Ovary (tissue), 10 donors: ENCODE measurements at places on chromosomes 6 and 20. TPM values are rescaled to one million over a fixed set of nuclear protein-coding genes. Genes with fewer than 3 reads are reported as not detected.

DNA sequence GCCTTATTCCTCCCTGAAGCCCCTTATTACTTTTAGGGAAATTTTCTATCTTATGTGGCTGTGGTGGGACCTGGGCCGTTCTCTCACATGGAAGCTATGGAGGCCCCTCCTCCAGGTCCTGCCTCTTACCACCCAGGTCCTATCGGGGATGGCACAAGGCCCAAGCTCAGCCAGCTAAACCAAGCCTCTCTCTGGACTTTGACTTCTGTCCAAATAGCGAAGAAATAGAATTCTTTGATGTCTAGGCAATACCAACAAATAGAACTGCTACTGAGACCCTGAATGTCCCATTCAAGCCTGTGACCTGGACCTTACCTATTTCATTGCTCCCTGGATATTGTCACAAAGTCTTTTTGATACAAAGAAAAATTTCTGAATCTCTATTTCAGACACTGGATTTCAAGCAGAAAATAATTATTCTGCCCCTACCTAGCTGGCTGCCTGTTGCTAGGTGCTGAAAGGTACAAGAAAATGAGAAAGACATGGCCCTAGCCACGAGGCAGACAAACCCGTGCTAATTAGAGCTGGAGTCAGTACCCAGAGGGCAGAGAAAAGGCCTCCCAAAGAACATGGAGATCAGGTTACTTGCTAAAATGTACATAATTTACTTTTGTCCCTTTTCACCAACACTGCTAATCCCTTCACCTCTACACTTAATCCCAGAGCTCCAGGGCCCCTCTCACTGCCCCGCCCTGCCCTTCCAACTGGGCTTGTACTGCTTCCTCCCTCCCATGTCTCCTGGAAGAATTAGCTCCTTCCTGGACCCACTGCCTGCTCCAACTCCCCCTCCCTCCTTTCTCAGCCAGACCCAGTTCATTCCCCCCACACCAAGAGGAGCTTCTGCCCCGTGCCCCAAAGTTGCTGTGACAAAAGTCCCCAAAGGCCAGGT lies 15.5 kb upstream of the NNAT start:
- DNase-seq: no peak
- H3K27me3 ChIP-seq: no peaks in the 10 kb centered on the region
- H3K27ac ChIP-seq: no peak overlapping the region
- no peak overlapping the region for H3K4me3 ChIP-seq
- H3K4me1 ChIP-seq: no peaks in the 10 kb centered on the region

- no peak for DNase-seq
- no peaks in the 10 kb centered on the region for H3K27me3 ChIP-seq
- no peak overlapping the region for H3K4me3 ChIP-seq
- H3K36me3 ChIP-seq: no peaks in the 10 kb centered on the region
- H3K4me1 ChIP-seq: no peaks in the 10 kb centered on the region
Measured at GRCh38 chr6:52098721-52099120, 11.3 kb upstream of the PKHD1 start.

GRCh38 chr6:110563711-110564110 lies 87.3 kb upstream of the SLC22A16 start:
- H3K4me1 ChIP-seq: no peaks in the 10 kb centered on the region
- no peak overlapping the region for H3K4me3 ChIP-seq
- no peak for DNase-seq
- H3K36me3 ChIP-seq: no peaks in the 10 kb centered on the region
- H3K27ac ChIP-seq: no peak overlapping the region

DNA sequence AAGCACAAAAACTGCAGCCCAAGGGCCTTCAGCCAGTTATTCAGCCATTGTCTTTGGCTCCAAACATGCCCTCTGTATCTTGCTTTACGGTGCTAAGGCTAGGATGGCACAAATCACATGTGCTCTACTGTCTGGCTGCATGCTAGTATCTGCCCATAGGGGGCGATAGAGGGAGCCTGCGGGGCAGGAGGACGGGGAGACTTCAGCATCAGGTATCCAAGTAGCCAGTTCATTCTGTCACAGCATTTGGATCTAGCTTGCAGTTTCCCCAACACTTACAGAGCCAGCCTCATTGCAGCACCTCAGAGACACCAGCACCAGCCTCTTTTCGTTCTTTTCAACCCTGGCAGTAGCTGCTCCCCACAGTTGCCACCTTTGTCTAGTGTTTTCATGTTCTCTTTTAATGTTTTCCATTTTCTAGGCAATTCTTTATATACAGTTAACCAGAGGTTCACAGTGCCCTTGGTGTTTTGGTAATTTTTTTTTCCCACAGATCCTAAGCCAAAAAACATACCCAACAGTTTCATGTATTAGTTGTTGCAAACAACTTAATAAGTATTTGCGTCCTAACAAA lies 705.9 kb downstream of the PTPRT start:
- H3K27ac ChIP-seq: no peak overlapping the region
- no peaks in the 10 kb centered on the region for H3K4me1 ChIP-seq
- DNase-seq: no peak
- no peaks in the 10 kb centered on the region for H3K36me3 ChIP-seq
- no peaks in the 10 kb centered on the region for H3K27me3 ChIP-seq

GRCh38 chr6:67606906-67607828 lies 1027.9 kb upstream of the ADGRB3 start:
- no peaks in the 10 kb centered on the region for H3K4me1 ChIP-seq

Gene CALHM5
- total RNA-seq: 0.20 TPM

GRCh38 chr20:757506-757905 lies 10.8 kb downstream of the SLC52A3 start:
- no peak overlapping the region for H3K27ac ChIP-seq
- no peak for DNase-seq
- H3K27me3 ChIP-seq: no peaks in the 10 kb centered on the region
- H3K36me3 ChIP-seq: no peaks in the 10 kb centered on the region
- no peak overlapping the region for H3K4me3 ChIP-seq

Gene TEAD3
- 35.6 TPM for total RNA-seq

Gene PHACTR1
- 10.9 TPM for total RNA-seq

DNA sequence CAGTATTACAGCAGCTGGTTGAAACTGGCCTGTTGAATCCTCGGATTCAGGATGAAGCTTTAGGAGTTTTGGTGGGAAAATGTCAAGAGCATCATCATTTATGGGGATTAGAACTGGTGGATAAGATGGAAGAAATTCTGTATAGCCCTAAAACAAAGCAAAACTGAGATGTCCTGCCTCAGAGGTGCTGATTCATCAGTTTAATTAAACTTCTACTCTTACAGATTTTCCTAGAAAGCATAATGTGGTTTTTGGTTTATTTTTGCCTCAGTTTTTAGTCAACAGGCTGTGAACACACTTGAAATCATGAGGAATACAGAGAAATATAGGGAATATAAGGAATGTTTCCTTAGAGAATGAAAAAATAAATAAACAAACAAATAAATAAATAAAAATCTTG lies 228.7 kb upstream of the POU3F2 start:
- DNase-seq: no peak
- H3K27ac ChIP-seq: no peak overlapping the region
- no peaks in the 10 kb centered on the region for H3K36me3 ChIP-seq
- no peaks in the 10 kb centered on the region for H3K27me3 ChIP-seq
- H3K4me3 ChIP-seq: no peak overlapping the region

Gene PACSIN1
- not detected for total RNA-seq

- peak overlapping the region; percentile 65 for H3K4me3 ChIP-seq
- H3K27ac ChIP-seq: peak overlapping the region; percentile 87
- peaks cover 5% of the 10 kb centered on the region for H3K4me1 ChIP-seq
- peak; percentile 76 for DNase-seq
- no peaks in the 10 kb centered on the region for H3K27me3 ChIP-seq
- H3K36me3 ChIP-seq: no peaks in the 10 kb centered on the region
Measured at GRCh38 chr6:107488875-107489635, 862 bp upstream of the SOBP start.

DNA sequence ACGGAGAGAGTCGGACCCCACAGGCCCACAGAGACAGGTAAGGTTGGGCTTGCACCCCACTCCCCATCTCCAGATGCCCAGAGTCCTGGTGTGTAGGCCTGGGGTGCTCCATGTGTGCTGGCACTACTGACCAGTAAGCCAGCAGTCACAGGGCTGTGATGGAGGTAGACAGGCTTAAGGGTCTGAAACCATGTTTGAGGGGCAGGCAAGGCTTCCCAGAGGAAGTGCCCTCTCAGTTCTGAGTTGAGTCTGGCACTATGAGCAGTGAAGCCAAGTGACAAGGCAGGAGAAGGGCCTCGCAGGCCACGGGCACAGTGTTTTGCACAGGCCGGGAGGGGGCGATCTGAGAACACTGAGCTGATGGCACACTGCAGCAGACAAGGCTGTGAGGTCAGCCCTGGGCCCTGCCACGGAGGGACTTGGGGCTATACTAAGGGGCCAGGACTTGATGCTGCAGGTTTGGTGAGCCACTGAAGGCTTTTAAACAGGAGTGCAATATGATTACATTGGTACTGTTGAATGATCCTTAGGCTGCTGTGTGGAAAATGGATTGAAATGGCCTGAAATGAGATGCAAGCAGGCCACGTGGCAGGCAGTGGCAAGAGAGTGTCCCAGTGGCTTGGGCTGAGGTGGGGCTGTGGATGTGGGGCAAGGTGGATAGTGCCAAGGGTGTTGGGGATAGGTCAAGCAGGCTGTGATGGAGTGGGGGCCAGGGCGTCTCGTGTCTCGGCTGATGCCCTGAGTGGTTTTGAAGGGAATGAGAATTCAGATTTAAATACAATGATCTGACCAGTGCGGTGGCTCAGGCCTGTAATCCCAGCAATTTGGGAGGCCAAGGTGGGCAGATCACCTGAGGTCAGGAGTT lies 20.3 kb downstream of the TTBK1 start:
- no peak for DNase-seq
- no peaks in the 10 kb centered on the region for H3K36me3 ChIP-seq
- no peaks in the 10 kb centered on the region for H3K27me3 ChIP-seq
- H3K27ac ChIP-seq: no peak overlapping the region
- no peaks in the 10 kb centered on the region for H3K4me1 ChIP-seq

GRCh38 chr6:147983581-147984366 lies 358.9 kb upstream of the SASH1 start:
- H3K4me1 ChIP-seq: no peaks in the 10 kb centered on the region
- H3K27me3 ChIP-seq: no peaks in the 10 kb centered on the region
- no peak for DNase-seq
- H3K27ac ChIP-seq: no peak overlapping the region

DNA sequence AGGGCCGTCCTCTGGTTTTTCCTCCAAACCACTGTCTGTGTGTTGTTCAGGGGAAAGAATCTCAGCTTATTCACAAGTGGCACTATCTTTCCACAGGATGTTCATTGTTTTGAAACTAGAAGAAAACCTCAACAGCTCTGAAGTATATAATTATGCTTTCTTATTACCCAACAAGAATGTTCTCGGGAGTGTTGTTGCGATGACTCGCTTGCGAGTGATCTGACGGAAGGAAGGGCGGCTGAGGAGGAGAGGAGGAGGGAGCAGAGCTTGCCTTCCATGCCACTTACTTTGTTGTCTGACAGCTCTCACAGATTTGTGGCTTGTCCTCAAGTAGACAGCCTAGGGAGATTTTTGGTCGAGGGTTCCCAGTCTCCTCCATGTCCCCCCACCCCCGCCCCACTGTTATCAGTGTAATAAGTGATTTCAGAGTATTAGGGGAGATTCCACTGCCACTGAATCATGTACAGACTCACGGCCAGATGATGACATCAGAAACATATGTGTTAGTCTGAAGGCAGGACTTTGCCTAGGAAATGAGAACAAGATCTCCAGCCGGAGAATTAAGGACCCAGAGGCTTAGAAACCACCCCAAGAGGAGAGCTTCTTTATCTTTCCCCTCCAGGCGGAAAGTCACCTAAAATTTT lies 80.7 kb upstream of the CCN6 start:
- no peaks in the 10 kb centered on the region for H3K36me3 ChIP-seq
- DNase-seq: peak; percentile 48

DNA sequence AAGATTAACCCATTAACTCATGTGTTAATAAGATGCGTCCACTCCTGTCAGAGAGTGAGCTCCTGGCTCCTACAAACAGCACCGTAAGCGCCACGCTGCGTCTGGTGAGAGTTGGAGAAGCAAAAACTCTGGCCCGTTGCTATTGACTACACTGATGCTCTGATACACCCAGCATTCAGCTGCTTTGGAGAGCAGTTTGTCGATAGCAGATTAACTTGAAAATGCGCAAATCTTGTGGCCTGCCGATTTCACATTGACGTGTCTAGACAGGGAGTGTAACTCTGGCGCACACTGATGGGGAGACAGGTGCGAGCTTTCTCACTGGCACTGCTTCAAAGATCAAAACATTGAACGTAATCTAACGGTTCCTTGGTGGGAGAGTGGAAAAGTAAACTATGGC lies 151.7 kb upstream of the RPS6KA2 start:
- no peak overlapping the region for H3K27ac ChIP-seq
- H3K27me3 ChIP-seq: no peaks in the 10 kb centered on the region
- H3K4me3 ChIP-seq: no peak overlapping the region
- no peaks in the 10 kb centered on the region for H3K4me1 ChIP-seq
- no peak for DNase-seq

GRCh38 chr6:17417817-17418216 lies 24.4 kb downstream of the CAP2 start:
- no peak for DNase-seq
- H3K36me3 ChIP-seq: no peaks in the 10 kb centered on the region
- no peaks in the 10 kb centered on the region for H3K27me3 ChIP-seq
- H3K27ac ChIP-seq: no peak overlapping the region
- H3K4me1 ChIP-seq: peaks cover 1% of the 10 kb centered on the region
- no peak overlapping the region for H3K4me3 ChIP-seq

Gene PSORS1C2
- not detected for total RNA-seq

- no peak overlapping the region for H3K4me3 ChIP-seq
- H3K27ac ChIP-seq: no peak overlapping the region
- H3K36me3 ChIP-seq: no peaks in the 10 kb centered on the region
- H3K27me3 ChIP-seq: no peaks in the 10 kb centered on the region
- no peak for DNase-seq
Measured at GRCh38 chr6:51153109-51153508, 334.4 kb downstream of the TFAP2B start.

- no peaks in the 10 kb centered on the region for H3K4me1 ChIP-seq
- H3K27me3 ChIP-seq: no peaks in the 10 kb centered on the region
- H3K27ac ChIP-seq: no peak overlapping the region
- no peaks in the 10 kb centered on the region for H3K36me3 ChIP-seq
Measured at GRCh38 chr6:70130865-70131264, 172.0 kb downstream of the COL9A1 start.

Gene SGK2
- 2.4 TPM for total RNA-seq

DNA sequence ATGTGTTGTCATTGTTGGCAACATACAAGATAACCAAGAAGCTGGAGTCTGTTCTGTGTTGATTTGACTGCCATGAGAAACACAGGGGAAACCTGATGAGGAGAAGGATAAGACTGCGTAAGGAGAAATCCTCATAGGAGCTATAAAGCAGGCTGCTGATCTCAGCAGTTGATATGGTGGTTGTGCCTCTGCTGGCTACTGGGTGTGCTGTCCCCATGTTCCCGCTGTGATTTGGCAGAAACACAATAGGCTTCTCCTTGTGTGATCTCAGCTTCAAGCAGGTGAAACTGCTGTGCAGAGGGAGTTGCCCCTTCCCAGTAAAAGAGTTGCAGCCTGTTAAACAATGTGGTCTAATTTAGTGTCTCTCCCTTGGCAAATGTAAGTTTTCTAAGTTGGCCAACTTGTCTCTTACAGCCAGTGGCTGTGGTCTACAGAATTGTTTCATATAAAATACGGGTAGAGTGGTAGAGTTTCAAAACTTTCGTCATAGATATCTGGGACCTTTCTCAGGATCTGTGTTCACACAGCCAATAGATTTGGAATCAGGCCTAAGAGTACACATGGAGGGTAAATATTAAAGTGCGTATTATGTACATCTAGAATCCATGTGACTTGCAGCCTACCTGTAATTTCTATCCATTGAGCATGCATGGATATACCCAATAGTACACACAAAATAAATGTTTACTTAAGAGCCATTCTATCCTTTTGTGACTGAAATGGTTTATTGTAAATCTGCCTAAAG lies 78.4 kb downstream of the RNF144B start:
- no peak overlapping the region for H3K27ac ChIP-seq
- no peaks in the 10 kb centered on the region for H3K27me3 ChIP-seq
- H3K36me3 ChIP-seq: no peaks in the 10 kb centered on the region
- H3K4me3 ChIP-seq: no peak overlapping the region
- DNase-seq: no peak
